ENCODE measurements at places on chromosomes 13 and 19.
A peak's percentile ranks its signal among the peaks of the same experiment; 100 is the strongest.

DNA sequence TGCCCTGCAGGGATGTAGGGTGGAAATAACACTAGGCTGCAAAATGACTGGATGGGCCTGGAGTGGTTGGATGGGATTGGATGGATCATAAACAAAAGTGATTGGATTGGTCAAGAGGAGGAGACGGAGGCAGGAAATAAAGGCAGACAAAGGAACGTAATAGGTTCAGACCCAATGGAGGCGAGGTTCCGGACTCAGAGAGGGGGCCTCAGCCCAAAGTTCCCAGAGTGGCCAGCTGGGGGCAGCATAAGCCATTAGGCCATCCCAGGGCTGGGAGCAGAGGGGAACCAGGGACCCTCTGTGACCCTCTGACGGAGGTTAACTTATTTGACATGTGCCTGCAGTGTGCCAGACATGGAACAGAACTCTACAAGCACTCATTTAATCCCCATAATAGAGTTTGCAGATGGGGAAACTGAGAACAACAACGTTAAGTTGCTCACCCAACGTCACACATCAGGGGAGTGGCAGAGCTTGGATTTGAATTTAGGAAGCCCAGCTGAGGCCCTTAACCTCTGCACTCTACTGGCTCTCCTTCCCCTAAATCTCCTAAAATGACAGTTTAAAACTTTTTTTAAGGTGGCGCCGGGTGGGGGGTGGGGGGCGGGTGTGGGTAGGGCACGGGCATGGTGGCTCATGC is 15.3 kb upstream of the MAP1S start:
- DNase-seq: peak; percentile 55

- no peak for DNase-seq
These were observed 272.7 kb downstream of the DIAPH3 start for GRCh38 chr13:59891053-59891452.

GRCh38 chr13:87925006-87925405 is 253.8 kb downstream of the SLITRK5 start:
- DNase-seq: no peak

DNA sequence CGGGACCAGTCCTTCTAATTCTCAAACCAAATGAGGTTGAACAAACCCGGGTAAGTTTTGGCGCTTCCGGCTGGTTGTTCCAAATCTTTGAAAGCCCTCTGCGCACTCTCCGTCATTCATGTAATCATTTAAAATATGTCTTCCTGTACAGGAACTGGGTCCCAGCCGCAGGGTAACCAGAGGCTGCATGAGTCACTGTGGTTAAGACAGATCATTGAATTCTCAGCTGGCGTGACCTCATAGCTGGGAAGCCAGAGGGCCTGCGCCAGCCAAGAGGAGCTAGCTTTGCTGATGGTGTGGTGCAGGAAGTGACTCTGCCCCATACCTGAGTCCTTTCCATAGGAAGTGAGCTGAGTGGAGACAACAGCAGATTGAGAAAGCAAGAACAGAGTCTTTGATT is 135.2 kb downstream of the TSHZ3 start:
- peak; percentile 80 for DNase-seq

GRCh38 chr19:40279761-40280607 is 5.2 kb downstream of the AKT2 start:
- no peak for DNase-seq

- DNase-seq: no peak
These were observed 109.7 kb downstream of the HSPH1 start for GRCh38 chr13:31051999-31052398.

DNA sequence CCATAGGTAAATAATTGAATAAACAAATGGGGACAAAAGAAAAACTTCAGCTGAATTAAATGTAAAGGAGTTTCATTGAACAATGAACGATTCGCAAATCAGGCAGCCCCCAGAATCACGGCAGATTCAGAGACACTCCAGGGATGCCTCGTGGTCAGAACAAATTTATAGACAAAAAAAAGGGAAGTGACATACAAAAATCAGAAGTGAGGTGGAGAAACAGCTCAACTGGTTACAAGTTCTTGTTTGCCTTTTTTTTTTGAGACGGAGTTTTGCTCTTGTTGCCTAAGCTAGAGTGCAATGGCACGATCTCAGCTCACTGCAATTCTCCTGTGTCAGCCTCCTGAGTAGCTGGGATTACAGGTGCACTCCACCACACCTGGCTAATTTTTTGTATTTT is 5.7 kb downstream of the ZNF566 start:
- DNase-seq: no peak

DNA sequence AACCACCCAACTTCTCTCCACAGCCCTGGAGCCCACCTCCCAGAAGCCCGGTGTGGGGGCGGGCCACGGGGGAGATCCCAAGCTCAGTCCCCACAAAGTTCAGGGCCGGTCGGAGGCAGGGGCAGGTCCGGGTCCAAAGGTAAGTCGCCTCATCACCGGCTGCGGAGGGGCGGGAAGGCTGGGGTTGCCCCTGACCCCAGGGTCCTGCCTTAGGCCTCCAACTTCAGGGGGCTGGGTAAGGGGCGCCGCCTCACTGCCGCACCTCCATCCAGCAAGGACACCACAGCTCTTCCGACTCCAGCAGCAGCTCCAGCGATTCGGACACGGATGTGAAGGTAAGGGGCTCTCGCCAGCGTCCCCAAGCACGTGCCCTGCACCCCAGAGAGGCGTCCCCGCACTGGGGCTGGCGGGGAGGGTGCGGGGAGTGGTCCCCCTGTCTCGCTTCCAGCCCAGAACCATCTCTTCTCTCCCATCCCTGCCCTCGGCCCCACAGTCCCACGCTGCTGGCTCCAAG is 358 bp downstream of the C19orf33 start:
- DNase-seq: no peak

DNA sequence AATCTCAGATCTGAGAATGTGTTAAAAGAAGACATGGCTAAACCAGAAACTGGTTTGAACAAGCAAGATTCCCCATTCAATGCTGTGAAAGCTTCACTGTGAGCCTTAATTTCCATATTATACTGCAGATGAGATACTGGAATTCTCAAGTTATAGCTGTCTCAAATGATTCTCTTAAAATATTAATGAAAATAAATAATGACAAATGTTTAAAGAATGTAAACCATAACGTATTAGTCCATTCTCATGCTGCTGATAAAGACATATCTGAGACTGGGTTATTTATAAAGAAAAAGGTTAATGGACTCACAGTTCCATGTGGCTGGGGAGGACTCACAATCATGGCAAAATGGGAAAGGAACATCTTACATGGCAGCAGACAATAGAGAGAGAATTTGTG is 667.8 kb downstream of the SLITRK1 start:
- no peak for DNase-seq

DNA sequence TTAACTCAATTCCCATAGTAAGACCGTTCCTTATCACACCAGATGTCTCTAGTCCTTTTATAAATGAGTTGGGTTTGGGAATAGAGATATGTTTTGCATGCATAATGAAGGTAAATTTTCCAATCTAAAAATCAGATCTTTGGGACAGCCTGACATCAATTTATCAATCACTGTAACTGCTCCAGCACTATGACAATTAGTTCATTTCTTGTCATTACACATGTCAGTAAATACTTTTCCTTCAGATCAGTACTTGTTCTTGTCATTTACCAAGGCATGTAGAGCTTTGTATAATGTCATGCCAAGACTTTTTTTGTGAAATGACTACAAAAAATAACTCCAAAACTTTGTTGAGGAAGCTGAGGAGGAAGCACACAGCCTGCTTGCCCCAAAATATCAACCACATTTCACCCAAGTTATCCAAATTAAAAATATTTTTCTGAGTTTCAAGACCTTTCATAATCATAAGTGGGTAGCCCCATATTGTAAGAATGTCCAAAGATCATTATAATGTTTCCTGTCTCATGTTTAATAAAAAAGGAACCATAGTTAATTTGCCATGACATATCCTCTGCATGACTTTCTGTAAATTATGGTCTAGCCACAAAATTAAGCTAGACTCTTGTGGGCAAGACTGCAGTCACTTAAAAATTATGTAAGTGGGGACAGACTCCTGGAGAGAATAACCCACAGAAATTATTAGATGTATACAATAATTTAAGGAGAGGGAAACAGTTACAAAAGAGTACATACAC is 586.8 kb downstream of the TBC1D4 start:
- no peak for DNase-seq

DNA sequence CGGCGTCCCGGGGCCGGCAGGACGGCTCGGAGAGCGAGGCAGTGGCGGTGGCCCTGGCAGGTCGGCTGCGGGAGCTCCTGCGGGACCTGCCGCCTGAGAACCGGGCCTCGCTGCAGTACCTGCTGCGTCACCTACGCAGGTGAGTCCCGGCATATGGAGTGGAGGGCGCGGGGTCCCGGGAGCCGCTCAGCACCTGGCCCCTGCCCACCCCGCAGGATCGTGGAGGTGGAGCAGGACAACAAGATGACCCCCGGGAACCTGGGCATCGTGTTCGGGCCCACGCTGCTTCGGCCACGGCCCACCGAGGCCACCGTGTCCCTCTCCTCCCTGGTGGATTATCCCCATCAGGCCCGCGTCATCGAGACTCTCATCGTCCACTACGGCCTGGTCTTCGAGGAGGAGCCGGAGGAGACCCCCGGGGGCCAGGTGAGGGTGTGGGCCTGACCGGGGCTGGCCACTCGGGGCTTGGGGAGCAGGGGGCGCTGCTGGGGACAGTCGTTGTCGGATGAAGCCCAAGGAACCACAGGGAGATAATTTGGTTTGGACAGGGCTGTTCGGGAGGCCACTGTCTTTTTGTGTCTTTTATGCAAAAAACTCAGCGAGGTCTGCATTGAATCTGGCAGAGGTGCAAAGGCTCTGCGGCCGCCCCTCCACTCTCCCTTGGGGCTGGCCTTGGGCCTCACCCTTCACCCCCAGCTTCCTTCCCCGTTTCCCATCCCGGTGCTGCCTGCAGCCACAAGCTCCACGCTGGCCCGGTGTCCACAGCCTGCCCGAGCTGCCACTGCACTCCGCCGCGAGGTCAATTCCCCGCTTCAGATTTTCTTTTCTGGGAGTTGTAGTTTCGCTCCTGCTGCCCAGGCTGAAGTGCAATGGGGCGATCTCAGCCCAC is 12.0 kb downstream of the POLR2E start:
- DNase-seq: no peak

- DNase-seq: no peak
These were observed 19.2 kb downstream of the GPX4 start for GRCh38 chr19:1122972-1123363.

All from activated CD4-positive, alpha-beta T cell treated with anti-CD3 and anti-CD28 coated beads for 1 hour (primary cell).